ENCODE measurements at places on chromosomes 4 and X. TPM values are rescaled to one million over a fixed set of nuclear protein-coding genes. Genes with fewer than 3 reads are reported as not detected.

Gene MAGEA2B
- not detected for total RNA-seq

Gene HTRA3
- total RNA-seq = 1.1 TPM

Gene TCEAL7
- total RNA-seq = 16.1 TPM

Gene SEC24B
- total RNA-seq = 19.0 TPM

Gene DIAPH2
- total RNA-seq = 19.9 TPM
